Ureter (tissue), 1 donor: ENCODE measurements at places on chromosomes 16 and 17. TPM values are rescaled to one million over a fixed set of nuclear protein-coding genes. Genes with fewer than 3 reads are reported as not detected.

CRYM gene
- 11.5 TPM for total RNA-seq

CCL13 gene
- 2.1 TPM for total RNA-seq

- no peak for DNase-seq
Observed at GRCh38 chr17:8155231-8155995, 3.2 kb upstream of the PER1 start.

DNA sequence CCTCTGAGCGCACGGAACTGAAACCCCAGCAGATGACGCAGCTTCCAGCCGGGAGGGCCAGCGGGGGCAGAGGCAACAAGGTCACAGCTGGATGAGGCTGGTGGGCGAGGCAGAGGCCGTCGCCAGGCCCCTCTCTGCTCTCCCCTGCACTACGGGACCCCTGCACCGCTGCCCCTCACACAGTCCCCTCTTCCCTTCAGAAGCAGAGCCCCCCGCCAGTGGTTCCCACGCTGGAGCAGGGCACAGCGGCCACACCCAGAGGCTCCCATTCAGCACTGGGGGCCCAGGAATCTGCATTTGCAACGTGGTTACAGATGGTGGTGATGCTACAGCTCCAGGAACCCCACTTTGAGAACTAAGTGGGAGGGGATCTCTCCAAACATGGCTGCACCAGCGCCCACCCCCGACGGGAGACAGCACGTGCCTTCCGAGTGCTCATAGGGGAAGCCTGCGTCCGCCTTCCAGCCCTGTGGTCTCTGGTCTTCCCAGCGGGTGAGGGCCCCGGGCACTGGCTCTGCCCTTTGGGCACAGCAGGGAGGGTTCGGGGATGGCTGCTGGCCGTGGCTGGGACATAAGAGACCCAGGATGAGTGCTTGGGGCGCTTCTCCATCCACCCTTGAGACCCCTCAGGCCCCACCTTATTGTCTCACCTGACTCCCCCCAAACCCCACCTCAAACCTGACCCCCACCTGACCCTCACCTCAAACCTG is 4.7 kb upstream of the RAB40B start:
- no peak for DNase-seq

DNA sequence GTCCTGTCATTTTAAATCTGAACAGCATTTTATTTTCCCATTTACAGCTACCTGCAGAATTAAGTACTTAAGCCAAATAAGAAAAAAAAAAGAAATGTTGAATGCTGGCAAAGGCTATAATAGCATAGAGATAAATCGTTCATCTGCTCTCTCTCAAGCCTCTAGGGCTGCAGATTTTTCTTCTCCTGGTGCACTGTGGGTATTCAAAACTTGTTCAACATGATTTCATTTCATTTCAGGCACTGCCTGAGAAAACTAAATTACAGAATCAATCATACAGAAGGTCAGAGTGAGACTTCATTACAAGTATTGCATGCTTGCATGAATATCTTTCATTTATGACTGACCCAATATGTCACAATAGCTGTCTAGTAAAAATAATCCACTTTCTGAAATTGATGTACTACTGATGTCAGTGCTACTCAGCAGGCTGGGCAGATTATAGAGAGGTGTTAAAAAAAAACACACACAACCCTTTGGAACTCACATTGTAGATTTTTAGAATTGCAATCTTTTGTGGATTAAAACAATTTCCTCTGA is 86.2 kb downstream of the TOX3 start:
- no peak for DNase-seq
